ENCODE measurements at places on chromosomes 11 and 22.

DNA sequence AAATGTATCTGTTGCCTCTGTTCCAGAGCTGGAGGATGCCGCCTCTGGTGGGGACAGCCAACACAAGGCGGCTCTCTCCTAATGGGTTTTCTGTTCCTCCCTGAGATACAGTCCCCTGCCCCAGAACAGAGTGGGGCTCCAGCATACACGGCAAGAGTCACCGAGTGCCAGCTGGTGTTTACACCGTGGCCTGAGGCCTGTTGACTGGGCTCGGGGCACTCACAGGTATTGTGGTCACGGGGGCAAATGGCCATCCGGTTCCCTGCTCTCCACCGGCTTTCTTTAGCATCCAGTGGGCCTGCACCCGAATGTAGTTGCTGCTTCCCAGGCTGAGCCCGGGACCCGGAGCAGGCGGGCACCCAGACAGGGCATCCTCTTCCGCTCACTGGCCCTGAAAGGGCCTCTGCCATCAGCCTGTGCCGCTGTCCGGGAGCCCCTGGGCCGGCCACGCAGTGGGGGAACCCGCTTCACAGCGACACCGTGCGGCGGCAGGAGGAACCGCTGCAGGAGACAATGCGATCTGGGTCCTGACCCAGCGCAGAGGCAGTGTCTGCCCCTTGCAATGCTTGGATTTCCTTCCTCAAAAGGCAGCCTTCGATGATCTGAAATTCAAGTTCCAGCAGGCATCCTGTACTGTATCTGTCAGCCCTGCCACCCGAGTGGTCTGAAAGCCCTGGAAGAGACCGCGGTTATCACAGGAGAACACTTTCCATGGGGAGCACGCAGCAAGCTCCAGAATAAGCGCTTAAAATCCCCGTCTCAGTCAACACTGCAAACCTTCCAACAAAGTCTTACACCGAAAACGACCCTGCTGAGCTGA is 859 bp upstream of the KRTAP5-5 start:
- DNase-seq, result peak; percentile 43

- DNase-seq, result no peak
Observed at GRCh38 chr22:46250783-46251125, 661 bp upstream of the CDPF1 start.

GRCh38 chr11:44011797-44012196 is 36.0 kb upstream of the ACCSL start:
- no peak for DNase-seq

GRCh38 chr22:24695060-24695459 is 79.5 kb downstream of the PIWIL3 start:
- no peak for DNase-seq

GRCh38 chr11:124327775-124328174 is 7.8 kb upstream of the OR8D2 start:
- DNase-seq, result no peak

- DNase-seq, result peak; percentile 65
Observed at GRCh38 chr11:102047305-102047924, at the start of gene CFAP300. Gene CFAP300, plus strand, starts transcription at chr11:102047437. Its CDS starts 34 bp downstream, at chr11:102047471.

DNA sequence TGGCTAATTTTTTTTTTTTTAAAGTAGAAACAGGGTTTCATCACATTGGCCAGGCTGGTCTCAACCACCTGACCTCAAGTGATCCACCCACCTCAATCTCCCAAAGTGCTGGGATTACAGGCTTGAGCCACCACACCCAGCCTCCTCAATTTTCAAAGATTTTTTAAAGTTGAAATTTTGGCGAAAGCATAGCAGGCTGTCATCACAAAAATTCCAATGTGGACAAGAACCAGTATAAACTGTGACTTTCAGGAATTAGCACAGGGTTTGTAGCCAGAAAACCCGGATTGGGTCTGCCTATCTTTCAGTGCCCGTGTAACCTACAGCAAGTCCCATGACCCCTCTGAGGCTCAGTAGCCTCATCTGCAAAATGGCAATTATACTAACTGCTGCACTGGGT is 80.2 kb downstream of the SGSM3 start:
- DNase-seq, result no peak

- DNase-seq, result no peak
Observed at GRCh38 chr22:29037340-29037932, 24.2 kb downstream of the C22orf31 start.

- DNase-seq, result no peak
Observed at GRCh38 chr11:86138958-86139357, 70.1 kb upstream of the PICALM start.

DNA sequence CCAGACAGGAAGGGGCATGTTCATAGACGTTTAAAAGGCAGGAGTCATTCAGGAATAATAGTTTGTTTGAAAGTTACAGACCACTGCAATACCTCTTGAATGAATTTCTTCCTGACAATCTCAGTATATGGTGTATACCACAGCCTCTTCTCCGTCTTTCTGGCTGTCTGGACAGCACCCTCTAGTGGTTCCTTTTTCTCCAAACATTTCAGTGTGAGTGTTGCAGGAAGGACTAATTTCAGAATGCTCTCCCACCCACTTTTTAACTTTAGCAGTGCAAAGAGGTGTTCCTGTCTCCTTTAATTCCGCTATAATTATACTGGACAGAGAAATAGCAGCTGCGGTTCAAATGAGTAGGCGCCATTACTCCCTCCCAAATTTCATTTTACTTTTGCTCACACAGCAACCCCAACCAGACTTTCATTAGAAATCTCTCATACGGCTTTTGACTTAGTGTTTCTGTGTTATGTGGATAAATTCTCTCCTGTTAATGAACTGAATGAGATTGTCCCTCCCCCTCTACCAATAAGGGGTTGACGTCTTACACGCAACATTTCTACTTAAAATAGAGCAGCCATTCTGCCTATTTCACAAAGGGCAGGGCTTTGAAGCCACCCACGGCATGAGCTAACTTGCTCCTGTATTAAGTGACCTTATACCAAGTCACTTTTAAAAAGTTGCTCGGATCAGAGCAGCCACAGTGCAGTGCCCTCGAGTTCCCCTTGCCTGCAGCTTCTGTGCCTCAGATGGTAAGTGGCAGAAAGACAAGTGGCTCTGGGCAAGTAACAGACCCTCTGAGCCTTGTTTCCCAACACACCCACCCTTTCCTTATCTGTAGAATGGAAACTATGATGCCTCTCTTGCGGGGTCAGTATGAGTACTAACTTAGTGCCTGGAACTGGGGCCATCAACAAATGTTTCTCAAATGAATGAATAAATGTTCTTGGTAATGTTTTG is 368.6 kb downstream of the OPCML start:
- peak; percentile 23 for DNase-seq

DNA sequence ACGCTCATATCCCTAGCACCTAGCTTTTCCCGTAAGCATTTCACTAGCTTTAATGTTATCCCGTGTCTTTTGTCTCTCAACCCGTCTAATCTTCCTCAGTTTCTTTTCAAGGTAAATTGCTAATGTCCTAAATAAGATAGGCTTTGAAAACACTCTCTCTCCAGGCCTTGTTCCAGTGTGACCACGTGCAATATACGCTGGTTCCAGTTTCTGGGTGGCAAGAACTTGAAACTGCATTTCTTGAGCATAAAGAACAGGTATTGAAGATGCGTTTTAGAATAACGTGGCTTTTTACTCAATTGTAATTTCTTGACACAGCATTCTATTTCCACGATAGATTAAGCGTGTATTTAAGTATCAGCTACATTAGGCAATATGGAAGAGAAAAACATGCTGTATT is 1.1 kb downstream of the CDC45 start:
- no peak for DNase-seq

GRCh38 chr11:88280673-88281316 is 56.7 kb downstream of the CTSC start:
- no peak for DNase-seq

GRCh38 chr11:134630861-134631260 is 218.8 kb upstream of the B3GAT1 start:
- no peak for DNase-seq

- DNase-seq, result no peak
Observed at GRCh38 chr22:23698094-23698493, 7.3 kb downstream of the RGL4 start.

GRCh38 chr22:41844513-41844912 is 11.6 kb downstream of the SREBF2 start:
- no peak for DNase-seq

GRCh38 chr11:112113539-112114457 is 27.1 kb downstream of the SDHD start:
- no peak for DNase-seq

GRCh38 chr22:22058633-22059290 is 76.2 kb upstream of the TOP3B start:
- no peak for DNase-seq

DNA sequence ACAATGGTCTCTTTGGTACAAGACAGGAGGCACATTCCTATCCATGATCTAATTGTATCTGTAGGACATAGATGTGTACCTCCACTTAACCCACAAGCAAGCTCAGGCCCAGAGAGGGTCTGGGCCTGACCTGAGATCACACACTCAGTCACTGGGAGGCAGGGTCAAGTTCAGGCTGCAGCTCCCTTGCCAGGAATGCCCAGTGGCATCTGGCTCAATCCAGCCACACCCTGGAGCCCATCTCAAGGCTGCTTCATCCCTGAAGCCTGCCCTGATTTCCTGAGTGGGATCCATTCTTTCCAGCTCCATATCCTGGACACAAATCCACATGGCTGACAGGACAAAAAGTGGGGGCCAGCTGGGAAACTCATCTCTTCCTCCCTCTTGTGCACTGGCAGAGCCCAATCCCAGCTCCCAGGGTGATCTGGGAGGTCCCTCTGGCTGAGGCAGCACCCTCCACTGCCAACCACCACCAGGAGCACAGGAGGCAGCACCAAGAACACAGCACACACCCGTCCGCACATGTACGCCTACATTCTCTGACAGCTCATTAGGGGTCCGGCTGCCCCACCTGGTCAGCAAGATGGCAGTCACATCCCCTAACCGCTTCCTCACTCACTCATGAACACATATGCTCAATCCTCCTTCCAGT is 39.2 kb upstream of the KLHL35 start:
- DNase-seq, result no peak

- peak; percentile 56 for DNase-seq
Observed at GRCh38 chr11:114280696-114281095, 15.5 kb upstream of the NNMT start.

DNA sequence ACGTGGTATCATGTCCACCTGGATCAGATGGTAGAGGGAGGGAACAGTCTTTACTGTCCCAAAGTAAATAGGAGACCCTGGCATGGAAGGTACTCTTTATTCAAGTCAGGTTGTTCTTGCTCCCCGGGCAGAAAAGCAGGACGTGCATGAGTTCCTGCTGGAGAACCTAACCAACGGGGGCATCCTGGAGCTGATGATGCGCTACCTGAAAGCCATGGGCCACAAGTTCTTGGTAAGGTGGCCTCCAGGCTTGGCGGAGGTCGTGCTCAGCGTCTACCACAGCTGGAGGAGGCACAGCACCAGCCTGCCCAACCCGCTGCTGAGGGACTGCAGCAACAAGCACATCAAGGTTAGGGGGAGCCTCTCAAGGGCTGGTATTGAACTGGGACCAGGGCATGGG is 48.7 kb downstream of the CABIN1 start:
- DNase-seq, result no peak

DNA sequence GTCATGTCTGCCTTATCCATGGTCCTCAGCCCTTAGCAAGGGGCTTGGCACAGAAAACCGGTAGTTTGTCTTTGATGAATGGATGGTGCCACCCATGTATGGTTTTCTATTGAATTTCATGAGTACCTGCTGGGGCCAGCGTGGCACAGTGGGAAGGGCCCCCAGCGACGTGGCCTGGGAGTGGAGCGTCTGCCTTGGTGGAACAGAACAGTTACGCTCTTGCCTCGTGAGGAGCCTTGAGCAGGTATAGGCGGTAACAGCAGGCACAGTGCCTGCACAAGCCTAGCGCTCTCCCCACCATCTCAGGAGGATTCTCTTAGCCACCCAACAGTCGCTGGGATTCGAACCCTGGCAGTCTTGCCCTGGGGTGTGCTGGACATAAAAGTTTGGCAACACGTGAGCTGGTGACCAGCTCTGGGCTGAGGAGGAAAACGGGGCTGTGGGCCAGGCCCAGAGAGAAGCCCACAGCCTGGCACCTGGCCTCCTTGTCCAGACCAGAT is 3.0 kb upstream of the SSH3 start:
- no peak for DNase-seq

DNA sequence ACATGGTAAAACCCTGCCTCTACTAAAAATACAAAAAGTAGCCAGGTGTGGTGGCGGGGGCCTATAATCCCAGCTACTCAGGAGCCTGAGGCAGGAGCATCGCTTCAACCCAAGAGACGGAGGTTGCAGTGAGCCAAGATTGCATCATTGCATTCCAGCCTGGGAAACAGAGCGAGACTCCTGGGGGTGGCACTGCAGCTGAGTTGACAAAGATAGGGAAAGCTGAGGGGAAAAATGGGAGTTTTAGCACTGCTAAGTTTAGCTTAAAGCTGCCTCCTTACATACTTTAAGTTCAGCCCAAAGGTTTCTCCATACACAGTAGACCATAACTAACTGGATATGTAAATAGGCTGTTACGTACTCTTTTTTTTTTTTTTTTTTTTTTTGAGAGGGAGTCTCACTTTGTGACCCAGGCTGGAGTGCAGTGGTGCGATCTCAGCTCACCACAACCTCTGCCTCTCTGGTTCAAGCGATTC is 9.0 kb upstream of the USP28 start:
- no peak for DNase-seq

GRCh38 chr11:17508306-17508705 is 31.7 kb upstream of the ABCC8 start:
- DNase-seq, result no peak

- DNase-seq, result no peak
Observed at GRCh38 chr11:72939031-72939430, 124.8 kb downstream of the ATG16L2 start.

DNA sequence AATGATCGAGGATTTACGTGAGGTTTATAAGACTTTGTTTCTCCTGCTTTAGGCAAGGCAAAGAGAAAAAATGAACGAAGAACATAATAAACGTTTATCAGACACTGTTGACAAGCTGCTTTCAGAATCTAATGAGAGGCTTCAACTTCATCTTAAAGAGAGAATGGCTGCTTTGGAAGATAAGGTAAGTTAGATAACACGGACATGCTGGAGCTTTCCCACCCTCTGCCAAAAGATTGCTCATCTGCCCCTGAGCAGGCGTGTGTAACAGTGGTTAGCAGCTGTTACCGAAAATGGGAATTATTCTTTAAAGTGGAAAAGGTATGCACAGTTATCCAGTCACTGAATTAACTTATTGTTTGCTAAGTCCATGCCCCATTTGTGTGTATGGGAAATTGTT is 62.8 kb upstream of the CTTN start:
- no peak for DNase-seq

- DNase-seq, result no peak
Observed at GRCh38 chr11:109034339-109034696, 369.4 kb downstream of the DDX10 start.

- no peak for DNase-seq
Observed at GRCh38 chr11:102883141-102883540, 8.4 kb upstream of the MMP12 start.

GRCh38 chr11:113182288-113182687 is 132.1 kb upstream of the TTC12 start:
- no peak for DNase-seq

GRCh38 chr11:94630221-94630620 is 63.1 kb downstream of the PIWIL4 start:
- DNase-seq, result no peak

GRCh38 chr11:123551079-123551478 is 103.3 kb downstream of the SCN3B start:
- no peak for DNase-seq
